Neuronal stem cell (in vitro differentiated cells): ENCODE measurements at places on chromosomes 16 and 17.
A peak's percentile ranks its signal among the peaks of the same experiment; 100 is the strongest.

- H3K36me3 ChIP-seq = no peaks in the 10 kb centered on the region
- H3K27me3 ChIP-seq = no peaks in the 10 kb centered on the region
- DNase-seq = no peak
- H3K27ac ChIP-seq = no peak overlapping the region
- no peak overlapping the region for H3K4me3 ChIP-seq
- H3K4me1 ChIP-seq = no peaks in the 10 kb centered on the region
Measured at GRCh38 chr17:69560987-69561441, 146.5 kb downstream of the MAP2K6 start.

GRCh38 chr17:34613064-34614019 lies 34.0 kb downstream of the TMEM132E start:
- no peak overlapping the region for H3K4me3 ChIP-seq
- H3K27ac ChIP-seq = peak overlapping the region; percentile 16
- peak; percentile 58 for DNase-seq
- peaks cover 34% of the 10 kb centered on the region for H3K4me1 ChIP-seq
- no peaks in the 10 kb centered on the region for H3K27me3 ChIP-seq

GRCh38 chr16:75312875-75313274 lies 61.5 kb upstream of the BCAR1 start:
- H3K27ac ChIP-seq = no peak overlapping the region
- no peak for DNase-seq
- no peak overlapping the region for H3K4me3 ChIP-seq
- H3K36me3 ChIP-seq = no peaks in the 10 kb centered on the region

- H3K27ac ChIP-seq = no peak overlapping the region
- H3K4me3 ChIP-seq = no peak overlapping the region
- H3K4me1 ChIP-seq = peaks cover 24% of the 10 kb centered on the region
Measured at GRCh38 chr16:10981697-10982216, 37.4 kb downstream of the CLEC16A start.

- no peak overlapping the region for H3K27ac ChIP-seq
- H3K4me1 ChIP-seq = peaks cover 18% of the 10 kb centered on the region
- H3K27me3 ChIP-seq = no peaks in the 10 kb centered on the region
- H3K36me3 ChIP-seq = no peaks in the 10 kb centered on the region
- H3K4me3 ChIP-seq = no peak overlapping the region
- DNase-seq = no peak
Measured at GRCh38 chr17:74424657-74425056, 7.2 kb upstream of the GPRC5C start.

- peaks cover 60% of the 10 kb centered on the region for H3K36me3 ChIP-seq
- no peak overlapping the region for H3K4me3 ChIP-seq
- peak overlapping the region; percentile 6 for H3K27ac ChIP-seq
- DNase-seq = no peak
- H3K4me1 ChIP-seq = peaks cover 23% of the 10 kb centered on the region
- H3K27me3 ChIP-seq = no peaks in the 10 kb centered on the region
Measured at GRCh38 chr17:78184868-78185267, 2.0 kb downstream of the TK1 start.

GRCh38 chr17:52673791-52674190 lies 515.3 kb upstream of the CA10 start:
- H3K27ac ChIP-seq = no peak overlapping the region
- no peak overlapping the region for H3K4me3 ChIP-seq
- H3K4me1 ChIP-seq = no peaks in the 10 kb centered on the region
- H3K27me3 ChIP-seq = no peaks in the 10 kb centered on the region
- H3K36me3 ChIP-seq = no peaks in the 10 kb centered on the region
- DNase-seq = no peak

DNA sequence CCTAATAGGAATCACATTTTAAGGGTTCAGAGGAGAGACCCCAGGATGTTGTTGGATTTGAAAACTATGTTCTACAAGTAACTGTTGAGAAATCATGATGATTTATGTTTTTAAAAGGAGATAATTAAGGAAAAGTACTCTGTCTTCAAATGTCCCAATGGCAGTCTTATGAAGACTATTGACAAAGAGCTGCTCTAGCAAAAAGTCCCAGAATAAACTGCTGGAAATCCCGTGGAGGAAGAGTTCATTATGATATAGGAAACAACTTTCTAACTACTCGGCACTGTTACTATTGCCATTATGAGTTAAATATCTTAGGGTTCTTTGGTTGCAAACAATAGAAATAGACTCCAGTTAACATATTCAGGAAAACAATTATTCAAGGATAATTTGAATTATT lies 65.6 kb upstream of the GAS7 start:
- H3K27ac ChIP-seq = no peak overlapping the region
- DNase-seq = no peak
- no peaks in the 10 kb centered on the region for H3K36me3 ChIP-seq
- no peaks in the 10 kb centered on the region for H3K27me3 ChIP-seq
- no peaks in the 10 kb centered on the region for H3K4me1 ChIP-seq

- no peak overlapping the region for H3K4me3 ChIP-seq
- no peaks in the 10 kb centered on the region for H3K36me3 ChIP-seq
- H3K27ac ChIP-seq = no peak overlapping the region
- DNase-seq = no peak
- peaks cover 5% of the 10 kb centered on the region for H3K4me1 ChIP-seq
Measured at GRCh38 chr17:79023180-79023705, 726 bp upstream of the C1QTNF1 start.

DNA sequence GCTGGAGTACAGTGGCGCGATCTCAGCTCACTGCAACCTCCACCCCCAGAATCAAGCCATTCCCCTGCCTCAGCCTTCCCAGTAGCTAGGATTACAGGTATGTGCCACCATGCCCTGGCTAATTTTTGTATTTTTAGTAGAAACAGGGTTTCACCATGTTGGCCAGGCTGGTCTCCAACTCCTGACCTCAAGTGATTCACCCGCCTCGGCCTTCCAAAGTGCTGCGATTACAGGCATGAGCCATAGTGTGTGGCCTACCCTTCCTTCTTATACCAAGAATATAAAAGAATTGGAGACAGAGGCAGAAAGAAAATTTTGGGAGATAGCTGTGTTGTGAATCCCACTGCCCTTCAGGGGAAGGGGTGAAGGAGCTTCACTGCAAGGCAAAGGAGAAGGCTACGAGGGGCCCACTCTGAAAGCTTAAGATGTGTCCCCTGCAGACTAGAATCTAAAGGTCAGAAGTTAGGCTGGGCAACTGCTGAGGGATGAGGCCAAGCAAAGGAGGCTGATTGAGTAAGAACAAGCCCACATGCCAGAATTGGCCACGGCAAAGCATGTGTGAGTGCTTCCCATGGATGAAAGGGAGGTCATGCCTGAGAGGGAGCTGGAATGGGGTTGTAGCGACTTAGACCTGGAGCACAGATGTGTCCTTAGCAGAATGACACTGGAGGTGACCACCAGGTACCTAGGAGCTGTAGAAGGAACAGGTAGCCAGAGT lies 8.4 kb upstream of the CRYBA1 start:
- no peaks in the 10 kb centered on the region for H3K36me3 ChIP-seq
- H3K27ac ChIP-seq = no peak overlapping the region
- no peaks in the 10 kb centered on the region for H3K27me3 ChIP-seq
- no peak overlapping the region for H3K4me3 ChIP-seq

DNA sequence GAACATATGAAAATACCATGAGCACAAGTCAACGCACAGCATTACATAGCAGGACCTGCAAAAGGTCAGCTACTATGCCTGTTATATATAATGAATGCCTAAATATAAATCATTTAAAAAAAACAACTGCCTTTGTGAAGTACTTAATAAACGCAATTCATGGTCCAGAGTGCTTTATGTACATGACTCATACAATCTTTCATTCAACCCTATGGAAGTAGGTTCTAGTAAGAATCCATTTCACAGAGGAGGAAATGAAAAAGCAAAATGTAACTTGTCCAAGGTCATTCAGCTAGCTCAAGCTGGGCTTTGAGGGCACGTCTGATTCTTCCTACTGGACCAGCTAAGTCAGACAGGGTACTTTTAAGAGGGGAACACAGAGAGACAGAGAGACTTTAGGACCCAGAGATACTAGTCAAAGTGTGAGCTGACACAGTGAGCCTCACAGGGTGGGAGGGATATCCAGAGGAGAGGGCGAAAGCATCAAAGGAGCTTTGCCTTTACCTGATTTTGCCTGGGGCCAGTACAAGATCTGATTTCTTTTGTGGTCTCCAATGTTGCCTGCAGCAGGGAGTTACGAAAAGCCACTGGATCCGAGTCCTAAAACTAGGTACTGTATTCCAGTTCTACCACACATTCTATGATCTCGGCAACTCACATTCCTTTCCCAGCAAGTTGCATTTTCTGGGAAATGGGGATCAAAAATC lies 83.4 kb upstream of the ZFHX3 start:
- H3K27ac ChIP-seq = no peak overlapping the region
- no peak overlapping the region for H3K4me3 ChIP-seq
- no peaks in the 10 kb centered on the region for H3K36me3 ChIP-seq
- DNase-seq = no peak
- no peaks in the 10 kb centered on the region for H3K27me3 ChIP-seq

GRCh38 chr17:29613856-29614255 lies 8.9 kb downstream of the CORO6 start:
- H3K36me3 ChIP-seq = peaks cover 42% of the 10 kb centered on the region
- H3K4me3 ChIP-seq = no peak overlapping the region
- DNase-seq = no peak
- no peak overlapping the region for H3K27ac ChIP-seq
- peaks cover 29% of the 10 kb centered on the region for H3K4me1 ChIP-seq

- no peak overlapping the region for H3K27ac ChIP-seq
- peaks cover 6% of the 10 kb centered on the region for H3K4me1 ChIP-seq
- no peaks in the 10 kb centered on the region for H3K36me3 ChIP-seq
- H3K27me3 ChIP-seq = no peaks in the 10 kb centered on the region
- no peak overlapping the region for H3K4me3 ChIP-seq
- DNase-seq = peak; percentile 32
Measured at GRCh38 chr16:28572696-28573510, 19.2 kb downstream of the SGF29 start.

- H3K27ac ChIP-seq = no peak overlapping the region
- peaks cover 4% of the 10 kb centered on the region for H3K4me1 ChIP-seq
- no peaks in the 10 kb centered on the region for H3K27me3 ChIP-seq
- DNase-seq = no peak
Measured at GRCh38 chr16:84320511-84320910, 25.8 kb downstream of the WFDC1 start.
